ENCODE measurements at places on chromosomes 5 and 9.

GRCh38 chr9:38671748-38672147 is 48.2 kb downstream of the FAM240B start:
- DNase-seq: no peak

GRCh38 chr5:179759581-179760551 is 27.2 kb downstream of the MAML1 start:
- peak; percentile 11 for DNase-seq

DNA sequence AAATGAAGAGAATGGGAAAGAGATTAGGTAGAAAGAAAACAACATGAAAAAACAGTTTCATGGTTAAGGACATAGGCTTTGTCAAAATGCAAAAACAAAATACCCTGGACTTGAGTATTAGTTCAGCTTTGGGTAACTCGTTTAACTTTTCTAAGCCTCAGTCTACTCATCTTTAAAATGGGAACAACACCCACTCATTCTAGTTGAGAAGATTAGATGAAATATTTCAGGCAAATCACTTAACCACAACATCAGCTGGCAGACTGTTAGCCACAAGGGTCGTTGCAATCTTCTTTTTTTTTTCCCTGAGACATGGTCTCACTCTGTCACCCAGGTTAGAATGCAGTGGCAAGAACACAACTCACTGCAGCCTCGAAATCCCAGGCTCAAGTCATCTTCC is 185.6 kb downstream of the DCP2 start:
- DNase-seq: no peak

GRCh38 chr5:173463207-173463606 is 135.0 kb upstream of the STC2 start:
- no peak for DNase-seq

DNA sequence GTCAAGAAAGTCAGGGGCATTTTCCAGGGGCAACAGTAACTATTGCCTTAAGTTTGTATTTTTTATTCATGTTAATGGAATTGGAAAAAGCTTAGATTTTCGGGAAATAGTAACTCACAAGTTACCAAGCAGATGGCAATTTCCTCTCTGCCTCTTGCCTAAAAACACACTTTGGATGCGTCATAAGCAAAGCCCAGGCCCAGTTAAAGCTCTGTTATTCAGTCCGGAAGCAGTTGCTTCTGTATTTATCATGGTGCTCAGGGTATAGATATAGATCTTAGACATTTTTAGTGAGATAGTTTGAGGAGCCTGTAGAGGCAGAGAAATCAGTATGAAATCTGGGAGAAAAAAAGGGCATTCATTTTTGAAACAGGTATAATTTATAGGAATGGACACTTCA is 260.3 kb upstream of the TNC start:
- DNase-seq: no peak
